Activated naive CD4-positive, alpha-beta T cell treated with anti-CD3 and anti-CD28 coated beads, Interleukin-2, amount 50 U/mL, for 72 hours (primary cell): ENCODE measurements at places on chromosomes 2 and 18. TPM values are rescaled to one million over a fixed set of nuclear protein-coding genes. Genes with fewer than 3 reads are reported as not detected.

Gene ERMN
- total RNA-seq = 1.6 TPM

- DNase-seq = no peak
These were observed 630.7 kb upstream of the HS6ST1 start for GRCh38 chr2:128949360-128949759.

DNA sequence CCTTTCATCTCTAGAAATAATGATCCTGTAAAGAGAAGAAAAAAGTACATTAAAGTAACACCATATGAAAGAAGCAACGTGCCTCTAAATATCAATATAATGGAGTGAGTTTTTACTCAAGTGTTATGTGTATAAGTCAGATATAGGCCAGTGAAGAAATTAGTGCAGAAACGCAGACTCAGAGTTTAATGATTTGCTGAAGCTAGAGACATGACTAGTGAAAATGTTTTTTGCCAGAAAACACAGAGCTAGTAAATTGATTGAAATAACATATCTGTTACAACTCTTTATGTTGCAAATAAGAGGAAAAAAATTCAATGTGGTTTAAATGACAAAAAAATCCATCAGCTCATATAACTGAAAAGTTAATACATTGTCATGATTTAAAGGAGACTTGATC, 217.2 kb upstream of the NXPH2 start:
- no peak for DNase-seq

Gene ERFE
- total RNA-seq = not detected

- no peak for DNase-seq
These were observed 64.4 kb upstream of the NOSTRIN start for GRCh38 chr2:168738062-168738461.

Gene RPRM
- not detected for total RNA-seq

Gene RAB27B
- 0.21 TPM for total RNA-seq

DNA sequence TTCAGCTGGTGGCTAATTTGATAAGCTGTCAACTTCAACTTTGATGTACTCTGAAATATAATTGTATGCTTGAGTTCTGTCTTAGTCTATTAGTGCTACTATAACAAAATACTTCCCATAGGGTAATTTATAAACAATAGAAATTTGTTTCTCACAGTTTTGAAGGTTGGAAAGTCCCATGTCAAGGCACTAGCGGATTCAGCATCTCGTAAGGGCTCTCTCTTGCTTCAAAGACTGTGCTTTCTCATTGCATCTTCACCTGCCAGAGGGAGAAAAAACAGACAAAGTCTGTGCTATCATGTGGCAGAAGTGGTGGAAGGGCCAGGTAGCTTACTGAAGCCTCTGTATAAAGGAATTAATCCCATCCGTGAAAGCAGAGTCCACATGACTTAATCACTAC, 409.2 kb downstream of the CDH7 start:
- no peak for DNase-seq

DNA sequence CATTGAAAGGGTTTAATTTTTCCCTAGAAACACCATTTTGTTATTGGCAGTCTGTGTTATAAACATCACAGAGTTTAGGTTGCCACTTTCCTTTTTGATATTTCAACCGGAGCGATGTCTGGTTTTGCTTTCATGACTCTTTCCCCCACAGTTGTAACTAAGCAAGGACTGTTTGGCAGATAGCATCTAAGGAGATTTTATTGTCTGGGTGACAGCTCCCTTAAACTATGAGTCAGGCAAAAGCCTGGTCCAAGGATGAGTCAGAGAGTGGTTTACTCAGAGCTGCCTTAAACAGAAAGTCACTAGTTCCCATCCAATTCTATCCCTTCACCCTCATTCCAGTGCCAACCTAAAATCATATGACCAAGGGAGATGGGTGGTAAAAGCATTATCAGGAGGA, 341.6 kb upstream of the VWC2L start:
- no peak for DNase-seq

GRCh38 chr2:37809525-37809924, 115.6 kb upstream of the RMDN2 start:
- DNase-seq = no peak

GRCh38 chr2:162182395-162182794, 30.3 kb upstream of the GCG start:
- no peak for DNase-seq

Gene MTLN
- total RNA-seq = 61.3 TPM

GRCh38 chr2:16578081-16578480, 87.6 kb downstream of the CYRIA start:
- DNase-seq = no peak

DNA sequence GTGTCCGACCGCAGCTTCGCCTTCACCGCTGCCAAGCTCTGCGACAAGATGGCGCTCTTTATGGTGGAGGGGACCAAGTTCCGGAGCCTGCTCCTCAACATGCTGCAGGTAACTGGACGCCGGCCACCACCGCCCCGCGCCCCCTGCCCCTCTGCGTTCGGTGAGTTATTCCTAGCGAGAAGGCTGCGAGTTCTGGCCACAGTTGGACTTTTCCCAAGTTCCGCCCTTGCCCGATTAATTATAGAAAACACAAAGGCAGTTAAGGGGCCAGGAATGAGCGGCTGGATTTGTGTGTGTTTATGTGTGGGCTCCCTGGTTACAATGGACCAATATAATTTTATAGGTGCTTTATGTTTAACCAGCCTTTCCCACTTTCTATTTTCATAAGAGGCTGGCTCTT, 189.2 kb downstream of the SMAD7 start:
- DNase-seq = no peak

DNA sequence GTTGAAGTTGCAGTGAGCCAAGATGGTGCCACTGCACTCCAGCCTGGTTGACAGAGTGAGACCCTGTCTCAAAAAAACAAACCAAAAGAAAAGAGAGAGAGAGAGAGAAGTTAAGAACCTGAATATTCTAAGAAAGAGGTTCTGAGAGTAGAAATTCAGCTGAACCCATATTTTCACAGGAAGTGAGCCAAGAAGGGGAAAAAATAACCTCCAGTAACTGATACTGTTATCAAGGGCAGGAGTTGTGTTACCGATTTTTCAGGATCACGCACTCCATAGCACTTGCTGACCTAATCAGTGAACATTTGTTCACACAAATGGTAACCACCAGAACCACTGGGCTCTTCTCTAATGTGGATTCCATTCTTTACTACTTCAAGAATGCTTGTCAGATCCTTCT, 39.1 kb upstream of the BZW1 start:
- no peak for DNase-seq

Gene AMER3
- total RNA-seq = not detected

DNA sequence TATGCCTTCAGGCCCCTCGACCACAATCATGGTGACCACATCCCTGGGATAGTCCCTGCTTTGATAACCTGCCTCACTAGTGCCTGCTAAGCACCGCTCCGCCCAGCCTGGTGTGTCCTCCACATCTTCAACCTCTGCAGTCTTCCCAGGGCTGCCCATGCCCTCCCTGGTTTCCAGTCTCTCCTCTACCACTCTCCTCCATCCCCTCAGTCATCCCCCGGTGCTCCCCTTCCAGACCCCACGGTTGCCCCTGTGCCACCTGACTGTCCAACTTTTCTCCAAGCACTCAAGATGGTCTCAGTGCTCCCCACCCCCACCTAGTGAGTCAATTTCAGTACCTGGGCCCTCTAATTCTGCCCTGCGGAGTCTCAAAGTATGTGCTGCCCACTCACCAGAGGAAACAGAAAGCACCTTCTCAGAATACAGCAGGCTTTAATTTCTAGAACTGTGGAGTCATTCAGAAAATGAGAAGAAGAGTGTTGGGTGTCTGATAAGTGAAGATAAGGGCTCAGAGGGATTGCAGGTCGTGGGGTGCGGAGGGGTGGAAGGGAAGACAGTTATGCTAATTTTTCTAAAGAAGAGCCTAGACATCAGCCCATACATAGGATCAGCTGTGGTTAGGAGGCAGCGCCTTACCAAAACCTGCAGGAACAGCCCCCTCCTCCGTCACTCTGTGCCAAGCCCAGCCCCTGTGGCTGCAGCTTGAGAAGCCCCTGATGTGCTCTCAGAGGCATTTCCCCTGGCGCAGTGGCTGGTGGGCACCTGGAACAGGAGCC, 53.6 kb upstream of the CAB39 start:
- peak; percentile 65 for DNase-seq

- DNase-seq = no peak
These were observed 25.0 kb upstream of the SPAG16 start for GRCh38 chr2:213259266-213259665.

GRCh38 chr18:80103231-80103630, 5.8 kb upstream of the ADNP2 start:
- no peak for DNase-seq

- no peak for DNase-seq
These were observed 68.7 kb downstream of the DNAJC10 start for GRCh38 chr2:182784777-182785176.

GRCh38 chr2:64396551-64396950, 57.4 kb upstream of the LGALSL start:
- DNase-seq = no peak

Gene LRP2
- 0.02 TPM for total RNA-seq

- no peak for DNase-seq
These were observed 15.1 kb downstream of the GRHL1 start for GRCh38 chr2:9966491-9967022.

DNA sequence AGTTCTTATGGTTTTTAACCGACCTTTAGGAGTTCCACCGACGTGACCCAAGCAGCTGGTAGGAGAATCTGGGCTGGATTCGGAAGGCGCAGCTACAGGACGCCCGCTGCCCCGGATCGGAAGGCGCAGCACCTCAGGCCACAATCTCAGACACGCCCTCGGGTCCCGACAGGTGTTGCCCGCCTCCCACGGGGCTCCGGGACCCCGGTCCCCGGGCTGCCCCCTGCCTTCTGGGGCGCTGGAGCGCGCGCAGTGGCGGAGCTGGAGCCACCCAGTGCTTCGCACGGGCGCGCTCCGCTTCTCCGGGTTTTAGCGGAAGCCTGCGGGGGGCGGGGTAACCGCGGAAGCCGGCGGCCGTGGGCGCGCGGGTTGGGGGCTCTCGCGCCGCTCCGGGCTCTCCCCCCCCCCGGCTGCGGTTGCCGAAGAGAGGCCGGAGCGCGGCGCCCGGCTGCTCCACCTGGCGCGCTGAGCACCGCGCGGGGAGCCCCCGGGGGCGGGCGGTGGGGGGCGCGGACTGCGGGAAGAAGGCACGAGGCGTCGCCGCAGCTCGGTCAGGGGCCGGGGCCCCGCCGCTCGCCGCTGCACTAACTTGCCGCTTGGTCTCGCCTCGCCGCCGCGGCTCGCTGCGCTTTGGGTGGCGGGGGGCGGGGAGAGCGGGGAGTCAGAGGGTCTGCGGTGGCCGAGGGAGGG, 718.8 kb downstream of the DPP10 start:
- DNase-seq = no peak

Gene HRH4
- total RNA-seq = not detected

DNA sequence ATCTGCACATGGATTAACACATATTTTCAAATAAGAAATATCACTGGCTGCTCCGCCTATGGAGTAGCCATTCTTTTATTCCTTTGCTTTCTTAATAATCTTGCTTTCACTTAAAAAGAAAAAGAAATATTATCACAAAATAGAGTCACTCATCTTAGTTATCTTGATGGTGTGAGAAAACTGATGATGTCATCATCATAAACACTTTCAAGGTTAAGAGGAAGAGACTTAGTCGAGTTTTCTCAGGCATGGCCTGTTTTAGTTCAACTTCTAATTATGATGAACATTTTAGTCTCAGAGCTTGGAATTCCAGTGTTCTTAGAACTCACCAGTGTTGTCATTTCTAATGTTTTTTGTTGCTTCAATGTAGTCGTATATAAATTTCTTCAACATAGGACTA, 506.1 kb downstream of the PTPRM start:
- no peak for DNase-seq

GRCh38 chr2:79630060-79630459, 117.2 kb downstream of the CTNNA2 start:
- no peak for DNase-seq

DNA sequence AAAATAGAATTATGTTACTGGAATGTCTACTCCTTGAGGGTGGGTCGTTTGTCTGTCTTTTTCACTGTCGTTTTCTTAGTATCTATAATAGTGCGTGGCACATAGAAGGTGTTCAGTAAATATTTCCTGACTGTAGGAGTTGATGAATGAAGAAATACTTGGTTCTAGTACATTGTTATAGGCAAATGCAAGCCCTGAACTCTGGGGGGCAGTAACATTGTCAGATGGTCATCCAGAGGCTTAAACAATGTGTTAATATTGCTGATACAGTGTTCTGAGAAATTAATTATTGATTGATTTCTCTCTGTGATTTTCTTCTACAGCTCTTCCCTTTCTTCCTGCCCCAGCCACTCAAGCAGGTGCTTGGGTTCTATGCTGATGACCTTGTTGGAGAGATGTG, 24.4 kb upstream of the THOC1 start:
- no peak for DNase-seq

DNA sequence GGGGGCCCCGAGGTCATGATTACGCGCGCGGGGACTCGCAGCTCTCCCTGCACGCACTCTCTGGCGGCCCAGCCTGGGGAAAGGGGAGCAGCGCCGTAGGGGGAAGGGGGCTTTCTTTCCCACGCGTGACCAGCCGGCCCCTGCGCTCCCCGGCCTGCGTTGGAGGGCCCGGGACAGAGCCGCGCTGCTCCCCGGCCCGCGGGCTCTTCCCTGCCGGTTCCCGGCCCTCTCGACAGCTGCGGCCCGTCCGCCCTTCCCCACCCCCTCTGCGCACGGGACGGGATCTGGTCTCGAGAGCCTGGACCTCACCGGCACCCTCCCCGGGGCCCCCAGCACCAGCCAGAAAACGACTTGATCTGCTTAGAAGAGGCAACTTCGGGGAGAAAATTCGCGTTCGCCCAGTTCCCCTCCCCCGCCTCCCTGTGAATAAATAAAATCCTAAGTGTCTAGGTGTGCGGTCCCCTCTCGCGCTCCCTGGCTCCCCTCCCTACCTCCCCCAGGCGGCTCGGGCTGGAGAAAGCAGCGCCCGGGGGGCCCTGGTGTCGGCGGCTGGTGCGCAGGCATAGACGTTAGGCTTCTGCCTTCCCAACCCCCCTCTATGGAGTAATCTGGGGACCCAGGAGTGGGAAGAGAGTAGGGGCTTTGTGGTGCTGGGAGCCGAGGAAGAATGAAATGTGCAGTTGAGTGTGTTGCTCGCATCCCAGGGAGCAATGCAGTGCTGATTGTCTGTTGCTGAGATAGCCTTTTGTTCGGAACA, 803 bp upstream of the FIGN start:
- no peak for DNase-seq

DNA sequence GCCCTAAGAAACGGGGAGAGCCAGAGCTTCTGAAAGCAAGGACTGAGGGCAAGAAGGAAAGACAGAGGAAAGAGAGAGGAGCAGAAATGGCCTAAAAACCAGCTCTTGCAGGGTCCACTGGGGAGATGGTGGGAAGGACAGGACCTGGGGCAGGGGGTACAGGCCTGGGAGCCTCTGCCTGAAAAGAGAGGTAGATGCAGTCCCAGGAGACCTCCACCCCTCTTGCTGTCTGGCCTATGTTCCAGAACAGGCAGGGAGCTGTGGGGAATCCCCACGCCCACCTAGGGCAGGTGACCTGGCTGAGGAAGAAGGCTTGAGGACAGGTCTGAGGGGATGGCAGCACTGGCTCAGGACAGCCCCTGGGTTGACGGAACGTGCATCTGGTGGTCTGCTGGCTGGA, 4.6 kb downstream of the CAPN13 start:
- no peak for DNase-seq

DNA sequence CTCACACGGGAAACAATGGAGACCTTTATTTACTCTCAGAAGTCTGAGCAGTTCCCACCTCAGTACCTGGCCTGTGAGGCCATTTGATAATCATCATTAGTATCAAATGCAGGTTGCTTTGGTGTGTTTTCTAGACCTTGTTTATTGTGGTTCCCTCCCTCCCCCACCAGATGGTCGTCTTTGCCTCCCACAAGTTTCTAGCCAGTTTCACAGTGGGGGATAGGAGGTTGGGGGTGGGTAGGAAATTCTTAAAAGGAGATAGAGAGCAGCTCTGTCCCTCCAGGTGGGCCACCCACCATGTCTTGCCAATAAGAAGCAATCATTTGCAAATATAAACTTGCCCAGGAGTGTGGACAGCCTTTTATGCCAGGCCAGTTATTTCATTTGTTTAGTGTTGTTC, 31.3 kb downstream of the SETBP1 start:
- no peak for DNase-seq
